CD4-positive, alpha-beta T cell (primary cell): ENCODE measurements at places on chromosomes 16 and 17.
A peak's percentile ranks its signal among the peaks of the same experiment; 100 is the strongest.

DNA sequence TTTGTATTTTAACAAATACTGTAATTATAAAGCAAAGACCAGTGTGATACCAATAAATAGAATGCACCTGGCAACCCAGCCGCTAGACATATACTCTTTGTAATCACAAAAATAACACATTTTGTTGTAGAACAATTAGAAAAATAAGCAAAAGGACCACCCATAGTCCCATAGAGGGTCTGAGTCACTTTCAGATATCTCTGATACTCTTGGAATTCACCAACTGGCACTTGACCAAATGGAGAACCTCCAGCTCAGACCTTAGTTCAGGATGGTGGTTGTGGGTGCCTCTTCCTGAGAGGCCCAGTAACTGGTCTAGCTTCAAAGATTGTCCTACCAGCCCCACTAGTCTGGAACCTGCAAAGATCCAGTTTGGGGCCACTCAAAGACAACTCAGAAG is 789 bp upstream of the TERF2 start:
- no peak for DNase-seq

- no peak for DNase-seq
Observed at GRCh38 chr16:81707411-81708265, 71.5 kb upstream of the PLCG2 start.

DNA sequence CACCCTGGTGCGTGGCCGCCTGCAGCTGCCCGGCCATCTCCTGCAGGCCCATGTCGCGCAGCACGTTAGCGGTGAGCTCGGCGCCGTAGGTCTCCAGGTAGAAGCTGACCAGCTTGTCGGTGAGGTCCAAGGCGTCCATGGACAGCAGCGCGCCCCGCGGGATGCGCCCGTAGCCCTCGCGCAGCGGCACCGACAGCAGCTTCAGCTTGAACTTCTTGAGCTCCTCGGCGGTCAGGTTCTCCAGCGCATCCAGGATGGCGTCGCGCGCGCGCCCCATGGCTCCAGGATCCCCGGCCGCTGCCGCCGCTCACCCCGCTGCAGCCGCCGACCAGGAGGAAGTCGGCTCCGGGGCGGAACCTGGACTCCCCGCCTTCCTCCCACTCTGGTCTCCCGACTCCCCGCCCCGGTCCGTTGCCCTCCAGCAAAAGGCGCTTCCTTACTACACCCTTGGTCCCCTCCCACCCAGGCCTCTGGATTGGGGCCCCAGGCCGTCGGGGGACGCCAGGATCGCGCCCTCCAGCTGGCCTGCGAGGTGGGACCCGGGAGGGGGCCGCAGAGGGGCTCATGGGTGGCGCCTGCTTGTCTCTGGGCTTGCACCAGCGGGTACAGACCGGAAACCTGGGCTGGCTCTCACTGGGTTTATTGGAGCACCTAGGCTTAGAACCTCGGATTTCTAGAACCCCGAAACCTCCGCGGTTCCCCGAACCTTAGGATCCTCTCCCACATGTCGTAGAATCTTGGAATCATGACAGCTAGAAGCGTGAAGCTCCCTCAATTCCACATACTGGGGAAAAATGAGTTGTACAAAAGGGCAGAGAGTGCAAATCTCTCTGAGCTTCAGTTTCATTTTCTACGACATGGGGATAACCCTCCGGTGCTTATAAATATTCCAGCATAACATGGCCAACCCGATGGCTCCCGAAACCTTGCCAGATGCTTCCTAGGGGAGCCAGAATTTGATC is at the start of gene PYCARD:
PYCARD (minus strand) TSS at position 347 of the 962 bp plus-strand sequence; CDS start at position 277, 70 bp downstream.
- peak; percentile 31 for DNase-seq

DNA sequence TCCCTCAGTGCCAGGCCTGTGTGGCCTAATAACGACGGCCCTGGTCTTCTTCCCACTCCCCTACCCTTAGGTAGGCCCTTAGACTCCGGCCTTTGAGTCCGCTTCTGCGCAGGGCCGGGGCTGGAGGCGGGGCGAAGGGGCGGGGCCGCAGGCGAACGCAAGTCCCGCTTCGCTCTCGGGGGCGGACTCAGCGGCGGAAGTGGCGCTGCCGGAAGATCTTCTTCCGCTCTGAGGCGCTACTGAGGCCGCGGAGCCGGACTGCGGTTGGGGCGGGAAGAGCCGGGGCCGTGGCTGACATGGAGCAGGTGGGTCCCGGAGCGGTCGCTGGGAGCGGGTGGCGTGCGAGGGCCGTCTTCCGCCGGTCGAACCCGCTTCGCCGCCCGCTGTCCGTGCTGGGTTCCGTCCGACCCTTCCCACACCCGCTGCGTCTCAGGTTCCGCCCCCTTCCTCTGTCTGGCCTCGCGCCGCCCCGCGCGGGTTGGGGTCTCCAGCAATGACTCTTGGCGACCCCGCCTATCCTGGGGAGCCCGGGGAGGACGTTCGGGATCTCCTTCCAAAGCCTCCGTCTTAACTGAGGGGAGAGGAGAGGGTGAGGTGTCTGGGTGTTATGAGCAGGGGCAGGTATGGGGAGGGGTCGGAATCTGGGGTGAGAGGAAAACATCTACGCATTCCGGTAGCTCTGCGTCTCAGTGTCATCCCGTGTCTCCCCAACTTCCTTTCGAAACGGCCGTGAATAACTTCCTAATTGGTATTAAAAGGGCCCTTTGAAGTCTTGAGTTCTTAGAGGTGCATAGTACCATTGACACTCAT is at the start of gene STARD3:
STARD3 (plus strand) TSS at position 218 of the 810 bp plus-strand sequence. CDS start 16,388 bp downstream, outside the sequence.
- peak; percentile 94 for DNase-seq

GRCh38 chr17:2053380-2054261 is 1.3 kb upstream of the HIC1 start:
- peak; percentile 76 for DNase-seq
